ENCODE measurements at places on chromosomes 1 and 21.

DNA sequence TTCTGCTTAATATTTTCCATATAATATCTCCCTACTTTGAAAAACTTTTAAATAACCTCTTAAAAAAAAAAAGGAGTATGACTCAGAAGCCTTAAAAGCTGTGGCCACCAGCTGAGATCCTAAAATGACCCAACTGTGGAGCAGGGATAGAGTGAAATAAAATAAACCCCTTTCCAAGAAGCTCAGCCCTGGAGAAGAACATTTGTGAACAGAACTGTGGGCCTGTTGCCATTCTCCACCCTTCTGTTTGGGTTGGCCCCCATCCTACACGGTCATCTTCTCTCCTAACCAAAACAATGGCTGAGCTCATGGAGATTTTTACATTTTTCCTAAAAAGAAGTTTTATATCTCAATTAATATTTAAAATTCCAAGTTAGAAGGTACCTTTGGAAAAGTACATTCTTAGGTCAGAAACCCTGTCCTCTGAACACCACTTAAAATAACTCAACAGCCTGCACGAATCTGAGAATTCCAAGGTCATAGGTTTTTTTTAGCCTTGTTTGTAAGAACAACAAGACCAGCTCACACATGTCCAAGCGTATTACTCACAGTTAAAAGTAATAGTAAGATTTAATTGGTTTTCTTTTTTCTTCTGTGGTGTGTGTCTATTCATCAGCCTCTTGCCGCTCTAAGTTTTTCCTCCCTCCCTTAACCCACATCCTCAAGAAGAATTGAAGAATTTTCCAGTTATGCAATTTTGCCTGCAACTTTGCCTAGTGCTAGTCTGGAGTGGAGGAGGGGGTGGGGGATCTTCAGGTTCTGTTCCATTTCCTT lies 107.7 kb upstream of the ERRFI1 start:
- peak; percentile 84 for DNase-seq

DNA sequence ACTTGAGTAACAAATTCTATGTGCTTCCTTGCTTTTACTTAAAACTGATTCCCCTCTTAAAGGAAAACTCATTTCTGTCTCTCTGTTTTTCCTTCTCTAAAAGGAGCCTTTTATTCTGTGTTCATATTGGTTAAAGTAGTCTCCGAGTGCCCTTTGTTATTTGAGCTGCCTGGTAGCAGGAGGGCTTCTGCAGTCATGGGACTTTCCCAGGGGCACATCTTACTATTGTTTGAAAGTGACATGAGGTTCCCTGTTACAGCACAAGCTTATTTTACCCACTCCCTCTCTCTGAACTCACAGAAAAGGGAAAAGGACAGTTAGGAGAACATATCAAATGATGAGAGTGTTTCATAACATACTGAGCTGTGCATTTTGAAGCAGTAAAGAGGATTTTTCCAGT lies 58.1 kb upstream of the ANGPTL1 start:
- no peak for DNase-seq

GRCh38 chr21:45289655-45290515 lies 2.2 kb upstream of the POFUT2 start:
- no peak for DNase-seq

GRCh38 chr1:226044514-226045101 lies 17.9 kb upstream of the H3-3A start:
- no peak for DNase-seq

GRCh38 chr1:51961954-51962353 lies 28.5 kb downstream of the RAB3B start:
- DNase-seq, result no peak

DNA sequence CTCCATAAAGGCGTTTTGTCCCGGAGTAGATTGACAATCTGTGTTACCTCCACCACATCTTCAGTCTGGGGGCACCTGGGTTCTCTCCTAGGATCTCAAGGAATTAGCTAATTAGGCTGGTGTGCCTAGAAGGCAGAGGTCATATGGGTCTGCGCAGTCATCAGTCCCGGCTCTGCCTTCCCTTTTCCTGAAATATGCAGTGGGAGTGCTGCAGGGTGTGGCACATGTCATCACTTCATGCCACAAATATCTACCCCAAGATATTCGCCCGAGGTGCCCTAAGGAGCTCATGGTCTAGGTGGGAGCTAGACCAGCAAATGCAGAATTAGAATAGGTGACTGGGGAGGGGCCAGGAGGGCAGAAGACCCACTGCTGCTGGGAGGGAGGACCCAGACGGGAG lies 42.9 kb downstream of the ACTL8 start:
- peak; percentile 25 for DNase-seq

GRCh38 chr1:177410179-177410766 lies 239.5 kb downstream of the BRINP2 start:
- no peak for DNase-seq

GRCh38 chr1:54471588-54471987 lies 65.4 kb upstream of the SSBP3 start:
- peak; percentile 67 for DNase-seq

DNA sequence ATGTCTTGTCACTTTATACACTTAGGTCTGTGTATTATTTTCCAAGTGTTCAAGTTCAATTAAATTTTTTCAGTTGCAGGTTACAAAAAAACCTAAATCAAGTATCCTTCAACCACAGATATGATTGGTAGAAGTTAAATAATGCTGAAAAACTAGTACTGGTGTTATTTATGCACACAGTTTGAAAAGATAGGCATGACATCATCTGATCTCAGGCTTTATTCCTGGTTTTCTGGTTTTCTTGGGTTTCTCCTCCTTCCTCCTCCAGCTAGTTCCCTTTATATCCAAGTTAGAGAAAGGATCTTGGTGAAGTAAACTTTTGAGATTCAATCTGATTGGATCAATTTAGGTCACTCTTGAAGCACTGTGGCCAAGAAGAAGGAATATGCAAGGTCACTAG lies 1201.1 kb upstream of the B3GALT2 start:
- no peak for DNase-seq

DNA sequence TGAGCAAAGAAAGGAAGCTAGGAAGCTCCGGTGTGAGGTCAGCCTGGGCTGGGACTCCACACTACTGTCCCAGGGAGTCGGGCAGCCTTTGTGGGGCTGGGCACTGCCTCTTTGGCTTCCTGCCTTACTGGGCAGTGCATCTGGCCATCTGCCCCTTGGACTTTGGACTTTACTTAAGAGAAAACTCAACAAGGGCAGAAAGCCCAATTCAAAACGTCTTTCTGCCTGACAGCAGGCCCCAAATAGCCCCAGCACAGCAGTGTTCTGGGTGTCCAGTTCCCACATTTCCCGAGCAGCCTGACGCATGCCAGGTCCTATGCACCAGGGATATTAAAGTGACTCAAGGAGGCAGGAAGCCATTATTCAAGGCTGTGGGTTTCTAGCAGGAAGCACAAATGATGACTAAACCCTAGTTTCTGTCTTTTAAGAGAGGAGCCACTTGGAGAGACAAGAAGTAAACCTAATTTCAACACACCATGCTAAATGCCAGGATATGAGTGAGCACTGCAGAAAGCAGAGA lies 37.9 kb upstream of the EDEM3 start:
- peak; percentile 93 for DNase-seq

DNA sequence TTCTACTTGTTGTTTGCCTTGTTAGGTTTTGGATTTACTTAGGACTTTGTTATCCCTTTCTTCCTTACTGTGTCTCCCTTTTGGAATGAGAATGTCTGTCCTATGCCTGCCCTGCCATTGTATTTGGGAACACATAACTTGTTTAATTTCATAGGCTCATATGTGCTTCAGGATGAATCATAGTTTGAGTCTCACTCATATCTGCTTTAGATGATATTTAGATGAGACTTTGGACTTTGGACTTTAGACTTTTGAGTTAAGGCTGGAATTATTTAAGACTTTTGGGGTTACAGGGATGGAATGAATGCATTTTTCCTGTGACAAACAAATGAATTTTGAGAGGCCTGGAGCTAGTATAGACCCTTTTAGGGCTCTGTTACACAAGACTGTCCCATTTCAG lies 33.4 kb downstream of the PSMG1 start:
- no peak for DNase-seq

- no peak for DNase-seq
Measured at GRCh38 chr1:111880881-111881837, 108.3 kb downstream of the KCND3 start.

DNA sequence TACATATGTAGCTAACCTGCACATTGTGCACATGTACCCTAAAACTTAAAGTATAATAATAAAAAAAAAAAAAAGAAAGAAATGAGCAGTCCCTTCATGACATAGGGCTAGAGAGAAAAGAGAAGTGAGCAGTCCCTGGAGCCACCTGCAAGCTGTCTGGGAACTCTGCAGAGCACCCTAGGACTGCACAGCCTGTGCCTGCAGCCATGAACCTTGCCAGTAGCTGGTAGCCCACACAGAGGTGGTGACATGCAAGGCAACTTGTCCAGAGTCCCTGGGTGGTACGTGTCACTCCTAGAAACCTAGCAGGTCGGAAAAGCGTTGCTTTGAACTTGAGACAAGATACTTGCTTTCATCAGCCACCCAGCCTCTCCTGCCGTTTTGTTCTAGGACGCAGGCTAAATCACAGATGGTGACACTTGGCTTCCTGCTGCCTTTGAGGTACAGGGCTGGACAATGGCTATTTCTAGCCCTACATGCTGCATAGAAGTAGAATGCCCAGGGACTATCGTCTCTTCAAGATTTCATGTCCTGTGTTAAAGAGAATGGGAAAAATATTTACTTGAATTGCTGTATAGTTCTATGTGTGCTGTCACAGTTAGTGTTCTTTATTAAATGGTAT lies 260.9 kb downstream of the LTN1 start:
- no peak for DNase-seq

GRCh38 chr1:160032165-160032820 lies 503 bp upstream of the PIGM start:
- no peak for DNase-seq

GRCh38 chr21:25563361-25564116 lies 43.7 kb downstream of the MRPL39 start:
- no peak for DNase-seq

GRCh38 chr1:181192316-181192715 lies 103.8 kb downstream of the IER5 start:
- DNase-seq, result no peak

DNA sequence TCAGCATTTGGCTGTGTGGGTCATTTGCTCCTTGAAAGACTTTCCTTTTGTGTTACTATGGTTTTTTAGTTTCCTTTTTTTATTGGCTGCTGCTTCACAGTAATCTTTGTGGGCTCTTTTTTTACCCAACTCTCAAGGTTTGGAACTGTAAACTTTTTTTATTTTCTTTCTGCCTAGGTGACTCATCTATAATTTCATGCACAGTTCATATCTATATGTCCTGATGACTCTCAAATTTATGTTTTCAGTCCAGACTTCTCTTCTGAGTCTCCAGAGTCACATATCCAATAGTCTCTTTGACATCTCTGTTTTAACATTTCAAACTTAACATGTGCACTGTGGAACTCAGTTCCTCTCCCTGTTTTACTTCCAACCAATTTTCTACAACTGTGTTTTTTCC lies 83.4 kb downstream of the ATF6 start:
- DNase-seq, result no peak

- no peak for DNase-seq
Measured at GRCh38 chr1:242245255-242245654, 246.4 kb upstream of the MAP1LC3C start.

DNA sequence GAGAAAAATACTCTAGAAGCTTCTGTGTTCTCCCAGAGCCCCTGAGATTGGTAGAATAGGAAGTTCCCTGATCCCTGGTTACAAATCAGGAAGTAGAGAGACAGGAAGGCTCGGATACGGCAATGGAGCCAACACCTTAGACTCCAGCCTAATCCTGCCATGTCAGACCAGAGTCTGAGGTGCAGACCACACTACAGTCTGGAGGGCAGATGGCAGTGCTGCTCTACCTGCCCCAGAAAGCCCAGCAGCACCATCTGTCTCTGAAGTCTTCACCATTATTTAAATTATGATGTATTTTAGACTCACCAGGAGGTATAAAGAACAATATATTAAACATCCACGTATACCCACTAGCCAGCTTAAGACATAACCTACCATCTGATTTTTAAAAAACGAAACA lies 93.0 kb downstream of the MTR start:
- DNase-seq, result no peak

- no peak for DNase-seq
Measured at GRCh38 chr1:9596415-9597123, 7.9 kb downstream of the TMEM201 start.

GRCh38 chr1:118275472-118276115 lies 90.6 kb upstream of the SPAG17 start:
- no peak for DNase-seq

DNA sequence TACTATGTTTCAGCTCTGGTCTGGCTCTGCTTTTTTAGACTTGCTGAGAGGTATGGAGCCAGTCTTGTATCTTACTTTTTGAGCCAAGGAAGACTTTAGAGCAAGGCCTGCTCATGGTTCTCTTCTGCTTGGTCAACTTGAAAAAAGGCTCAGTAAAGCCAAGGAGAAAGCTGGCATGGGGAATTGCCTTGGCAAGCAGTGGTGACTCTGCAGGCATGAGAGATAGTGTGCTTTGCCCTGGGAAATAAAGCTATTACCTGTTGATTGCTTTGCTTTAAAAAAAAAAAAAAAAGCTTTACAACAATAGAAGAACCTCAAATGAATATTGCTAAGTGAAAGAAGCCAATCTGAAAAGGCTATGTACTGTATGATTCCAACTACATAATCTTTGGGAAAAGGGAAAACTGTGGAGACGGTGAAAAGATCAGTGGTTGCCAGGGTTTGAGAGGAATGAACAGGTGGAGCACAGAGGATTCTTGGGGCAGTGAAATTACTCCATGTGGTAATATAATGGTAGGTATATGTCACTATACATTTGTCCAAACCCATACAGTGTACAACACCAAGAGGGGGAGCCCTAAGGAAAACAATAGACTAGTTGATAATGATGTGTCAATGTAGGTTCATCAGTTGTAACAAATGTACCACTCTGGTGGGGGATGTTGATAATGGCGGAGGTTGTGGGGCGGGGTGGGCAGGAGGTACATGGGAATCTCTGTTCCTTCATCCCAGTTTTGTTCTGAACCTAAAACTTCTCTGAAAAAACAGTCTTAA lies 87.6 kb downstream of the HMCN1 start:
- DNase-seq, result no peak

- DNase-seq, result no peak
Measured at GRCh38 chr1:10664251-10664650, 132.2 kb downstream of the CASZ1 start.

- DNase-seq, result no peak
Measured at GRCh38 chr1:205805082-205805711, 7.8 kb downstream of the SLC41A1 start.

DNA sequence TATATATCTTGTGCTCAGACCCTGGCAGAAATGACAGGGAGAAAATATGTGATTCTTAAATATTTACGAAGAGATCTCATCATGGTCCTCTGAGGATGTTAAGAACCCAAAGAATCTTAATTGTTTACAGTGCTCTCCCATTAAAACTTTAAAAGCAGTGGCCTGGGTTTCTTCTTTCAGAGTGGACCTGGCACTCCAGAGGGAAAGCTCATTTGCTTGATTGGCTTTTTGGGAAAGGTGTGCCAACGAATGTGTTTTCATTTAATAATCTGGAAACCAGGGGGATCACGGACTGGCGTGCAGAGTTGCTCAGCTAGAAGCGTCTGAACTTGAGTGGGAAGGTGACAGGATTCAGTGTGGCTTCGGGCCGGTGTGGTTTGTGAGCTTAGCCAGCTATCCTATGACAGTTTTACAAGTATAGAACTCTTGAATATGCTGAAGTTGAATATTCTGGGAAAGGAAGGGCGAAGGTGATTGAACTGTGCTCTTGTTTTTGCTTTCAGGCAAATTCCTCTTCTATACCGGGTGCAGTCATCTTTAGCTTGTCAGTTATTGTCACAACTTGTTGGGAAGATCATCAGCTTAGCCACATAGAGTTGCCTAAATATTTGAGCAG lies 154.8 kb downstream of the C1orf21 start:
- no peak for DNase-seq
